AG20443 (cell line): ENCODE measurements at places on chromosomes 16 and 17.

- no peak for DNase-seq
Observed at GRCh38 chr17:68851890-68852289, 103.3 kb downstream of the ABCA8 start.

DNA sequence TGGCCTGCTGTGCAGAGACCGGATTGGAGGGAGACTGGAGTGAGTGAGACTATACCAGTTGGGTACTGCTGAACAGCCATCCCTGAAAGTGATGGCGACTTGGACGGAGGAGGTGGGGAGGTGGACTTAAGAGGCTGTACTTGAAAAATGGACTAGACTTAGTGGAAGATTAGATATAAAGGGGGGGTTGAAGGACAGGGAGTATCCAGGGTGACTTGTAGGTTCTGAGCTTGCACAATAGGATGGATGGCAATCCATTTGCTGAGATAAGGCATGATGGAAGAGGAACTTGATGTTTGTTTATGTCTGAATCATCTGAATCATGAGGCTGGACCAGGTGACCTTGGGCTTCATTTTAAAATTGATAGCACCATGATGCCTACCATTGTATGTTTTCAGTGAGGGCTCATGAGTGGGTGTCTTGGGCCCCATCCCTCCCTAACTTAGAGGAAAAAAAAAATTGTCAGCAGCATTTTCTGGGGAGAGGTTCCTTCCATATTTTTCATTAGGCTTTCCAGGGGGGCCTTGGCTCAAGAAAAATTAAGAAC is 41.2 kb downstream of the PRKCA start:
- DNase-seq: no peak

DNA sequence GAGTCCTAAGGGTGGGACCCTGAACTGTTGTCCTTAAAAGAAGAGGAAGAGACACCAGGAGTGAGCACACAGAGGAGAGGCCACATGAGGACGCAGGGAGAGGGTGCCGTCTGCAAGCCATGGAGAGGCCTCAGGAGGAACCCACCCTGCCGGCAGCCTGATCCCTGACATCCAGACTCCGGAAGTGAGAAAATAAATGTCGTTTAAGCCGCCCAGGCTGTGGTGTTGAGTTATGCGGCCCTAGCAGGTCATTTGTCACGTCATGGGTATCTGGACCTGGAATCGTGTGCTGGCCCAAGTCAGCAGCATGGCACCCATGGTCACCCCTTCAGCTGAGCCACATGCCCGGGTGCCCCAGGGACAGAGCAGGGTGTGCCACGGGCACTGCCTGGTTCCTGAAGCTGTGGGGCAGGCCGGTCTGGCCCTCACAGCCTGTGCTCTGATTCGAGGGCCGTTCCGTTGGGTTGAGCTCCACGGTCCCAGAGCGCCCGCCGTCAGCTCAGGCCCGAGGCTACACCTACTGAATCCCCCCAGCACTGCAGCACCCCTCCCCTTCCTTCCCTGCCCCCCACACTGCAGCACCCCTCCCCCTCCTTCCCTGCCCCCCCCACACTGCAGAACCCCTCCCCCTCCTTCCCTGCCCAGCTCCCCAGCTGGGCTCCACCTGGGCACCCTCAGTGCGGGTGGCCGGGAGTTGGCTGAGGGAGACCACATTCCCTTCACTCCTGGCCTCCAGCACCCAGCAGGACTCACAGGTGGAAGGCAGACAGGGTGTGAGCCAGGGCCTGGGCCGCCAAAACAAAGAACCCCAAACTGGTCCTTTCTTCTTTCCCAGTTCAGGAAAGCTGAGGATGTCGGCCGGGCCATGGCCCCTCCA is 2.7 kb upstream of the CCDC57 start:
- peak; percentile 54 for DNase-seq

DNA sequence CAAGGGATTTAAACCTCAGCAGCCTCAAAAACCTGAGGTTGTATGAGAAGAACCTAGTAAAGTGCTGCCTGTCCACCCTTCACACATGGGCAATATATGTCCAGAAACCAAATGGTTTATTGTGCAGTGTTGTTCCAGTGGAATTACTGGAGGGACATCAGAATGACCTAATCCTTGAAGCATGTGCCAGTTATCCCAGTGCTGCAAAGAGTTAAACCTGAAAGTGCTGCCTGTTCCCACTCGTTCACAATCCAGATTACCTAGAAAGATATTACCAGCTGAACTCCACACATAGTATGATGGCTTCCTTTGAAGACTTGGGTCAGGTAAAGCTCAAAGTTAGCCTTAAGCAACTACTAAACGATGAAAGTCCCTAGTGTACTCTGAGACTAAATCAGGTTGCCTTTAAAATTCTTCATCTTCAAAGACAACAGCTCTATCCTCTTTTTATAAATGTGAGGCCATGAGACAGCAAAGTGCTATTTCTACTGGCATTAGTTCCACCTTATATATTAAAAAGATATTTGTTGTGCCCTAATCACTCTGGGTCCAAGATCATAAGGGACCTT is 133.1 kb downstream of the SNX11 start:
- no peak for DNase-seq

DNA sequence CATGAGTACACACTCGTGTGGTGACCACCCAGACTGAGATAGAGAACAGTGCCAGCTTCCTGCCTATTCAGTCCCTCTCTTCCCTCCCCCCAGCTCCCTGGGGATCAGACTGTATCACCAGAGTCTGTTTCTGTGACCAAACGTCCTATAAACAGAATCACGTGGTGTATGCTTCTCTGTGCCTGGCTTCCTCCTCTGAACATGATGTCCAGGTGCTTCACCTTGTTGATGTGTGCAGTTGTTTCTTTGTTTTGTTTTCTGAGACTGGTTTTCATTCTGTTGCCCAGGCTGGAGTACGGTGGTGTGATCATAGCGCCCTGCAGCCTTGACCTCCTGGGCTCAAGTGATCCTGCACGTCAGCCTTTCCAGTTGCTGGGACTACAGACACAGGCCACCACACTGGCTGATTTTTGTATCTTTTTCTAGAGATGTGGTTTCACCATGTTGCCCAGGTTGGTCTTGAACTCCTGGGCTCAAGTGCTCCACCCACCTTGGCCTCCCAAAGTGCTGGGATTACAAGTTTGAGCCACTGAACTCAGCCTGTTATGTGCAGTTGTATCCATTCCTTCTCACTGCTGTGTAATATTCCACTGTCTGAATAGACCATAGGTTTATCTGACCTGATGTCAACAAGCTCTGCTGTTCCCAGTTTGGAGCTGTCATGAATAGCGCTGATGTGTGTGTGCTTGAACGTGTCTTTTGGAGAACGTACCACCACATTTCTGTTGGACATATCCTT is 28.9 kb upstream of the PRM1 start:
- no peak for DNase-seq

- DNase-seq: no peak
Observed at GRCh38 chr16:64754279-64754678, 367.6 kb downstream of the CDH11 start.

- peak; percentile 64 for DNase-seq
Observed at GRCh38 chr17:56777859-56778258, 55.9 kb downstream of the C17orf67 start.

DNA sequence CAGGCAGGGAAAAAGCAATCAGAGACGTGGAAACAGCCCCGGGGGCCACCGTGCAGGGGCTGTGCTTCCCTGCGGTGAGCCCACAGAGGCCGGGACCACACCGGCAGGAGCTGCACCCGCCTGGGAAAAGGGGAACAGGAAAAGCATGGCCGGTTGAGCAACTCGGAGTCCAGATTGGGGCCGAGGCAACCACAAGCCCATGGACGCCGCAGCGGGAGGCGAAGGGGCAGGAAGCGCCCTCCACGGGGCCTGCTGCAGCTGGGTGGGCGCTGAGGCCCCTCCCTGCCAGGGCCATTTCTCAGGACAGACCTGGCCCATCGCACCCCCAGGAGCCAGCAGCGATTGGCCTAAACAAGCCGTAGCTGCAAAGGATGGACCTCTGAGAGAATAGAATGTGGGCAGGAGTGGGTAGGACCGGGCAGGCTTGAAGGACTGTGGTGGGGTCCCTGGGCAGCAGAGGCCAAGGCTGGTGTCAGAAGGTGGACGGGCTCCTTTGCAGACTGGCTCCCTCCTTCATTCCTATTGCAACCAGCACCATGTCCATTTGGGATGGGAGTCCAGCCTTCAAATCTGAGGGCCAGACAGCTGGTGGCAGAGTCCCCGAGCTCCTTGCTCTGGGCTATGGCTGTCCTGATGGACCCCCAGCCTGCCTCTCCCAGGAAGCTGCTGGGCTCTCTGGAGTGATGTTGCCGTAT is 30.4 kb downstream of the COX4I1 start:
- DNase-seq: no peak

DNA sequence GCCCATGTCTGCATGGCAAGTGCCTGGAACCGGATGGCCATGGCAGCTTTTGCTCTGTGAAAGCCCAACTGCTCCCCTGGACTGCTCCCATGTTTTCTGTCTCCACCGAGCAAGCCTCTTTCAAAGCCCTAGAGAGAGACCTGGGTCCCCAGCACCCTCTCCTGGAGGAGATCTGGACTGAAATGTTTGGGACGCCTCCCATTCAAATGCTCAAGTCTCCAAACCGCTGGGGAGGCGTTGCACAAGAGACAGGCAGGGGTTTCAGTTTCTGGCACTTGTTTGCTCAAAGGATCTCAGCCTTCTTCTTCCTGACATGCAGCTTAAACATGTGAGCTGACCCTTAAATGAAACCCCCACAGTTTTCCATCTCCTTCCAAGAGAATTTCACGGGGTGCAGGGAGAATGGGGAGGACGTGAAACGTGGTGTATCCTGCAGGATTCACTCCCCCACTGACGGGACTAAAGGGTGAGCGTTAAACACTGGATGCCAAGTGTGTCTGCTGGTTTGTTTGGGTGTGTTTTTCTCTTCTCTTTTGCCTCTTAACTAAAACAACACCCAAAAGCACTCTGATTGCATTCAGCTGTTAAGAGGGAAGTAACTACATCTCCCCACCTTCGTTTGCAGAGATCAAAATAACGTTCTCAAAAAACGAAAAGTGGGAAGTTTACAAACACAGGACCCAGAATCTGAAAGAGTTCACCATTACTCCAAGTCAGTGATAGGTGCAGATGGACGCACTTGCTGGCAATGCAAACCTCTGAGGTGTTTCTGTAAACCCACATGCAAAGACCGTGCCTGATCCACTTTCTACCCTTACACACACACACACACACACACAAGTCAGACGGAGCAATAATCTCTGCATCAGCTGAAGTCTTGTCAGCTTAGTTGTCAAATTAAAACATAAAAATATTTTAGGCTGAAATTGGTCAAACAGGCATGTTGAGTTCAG is 256.9 kb downstream of the C16orf95 start:
- DNase-seq: no peak

DNA sequence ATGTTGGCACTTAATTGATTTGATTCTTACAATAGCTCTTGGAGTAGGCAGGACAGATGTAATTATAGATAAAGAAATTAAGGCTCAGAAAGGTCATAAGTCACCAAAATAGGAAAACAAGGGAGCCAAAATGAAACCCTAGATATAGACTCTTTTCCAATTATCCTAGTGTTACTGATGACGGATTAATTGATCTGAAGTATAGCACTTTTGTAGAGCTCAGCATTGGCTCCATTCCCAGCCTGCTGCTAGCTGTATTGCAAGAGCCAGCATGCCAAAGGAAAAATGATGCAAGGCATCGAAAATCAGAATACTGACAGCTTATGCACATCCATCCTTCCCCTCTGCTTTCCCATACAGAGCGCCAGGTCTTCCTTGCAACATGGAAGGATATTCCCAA is 21.6 kb upstream of the RASL10B start:
- no peak for DNase-seq

DNA sequence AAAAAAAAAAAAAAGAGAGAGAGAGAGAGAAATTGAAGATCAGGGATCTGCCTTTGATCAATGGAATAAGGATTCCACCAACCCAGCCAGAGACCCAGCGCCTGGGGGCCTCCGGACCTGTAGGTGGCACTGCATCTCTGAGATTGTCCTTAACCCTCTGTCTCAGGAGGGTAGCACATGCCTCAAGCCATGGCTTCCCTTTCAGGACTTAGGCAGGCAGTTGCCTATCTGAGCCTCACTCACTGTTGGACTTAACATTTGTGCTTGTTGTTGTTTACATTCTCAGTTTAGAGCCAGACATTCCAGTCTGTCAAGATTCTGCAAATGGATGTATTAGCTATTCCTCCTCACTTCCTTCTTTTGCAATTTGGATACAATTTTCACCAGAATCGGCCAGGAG is 5.1 kb upstream of the SCNN1B start:
- DNase-seq: no peak

DNA sequence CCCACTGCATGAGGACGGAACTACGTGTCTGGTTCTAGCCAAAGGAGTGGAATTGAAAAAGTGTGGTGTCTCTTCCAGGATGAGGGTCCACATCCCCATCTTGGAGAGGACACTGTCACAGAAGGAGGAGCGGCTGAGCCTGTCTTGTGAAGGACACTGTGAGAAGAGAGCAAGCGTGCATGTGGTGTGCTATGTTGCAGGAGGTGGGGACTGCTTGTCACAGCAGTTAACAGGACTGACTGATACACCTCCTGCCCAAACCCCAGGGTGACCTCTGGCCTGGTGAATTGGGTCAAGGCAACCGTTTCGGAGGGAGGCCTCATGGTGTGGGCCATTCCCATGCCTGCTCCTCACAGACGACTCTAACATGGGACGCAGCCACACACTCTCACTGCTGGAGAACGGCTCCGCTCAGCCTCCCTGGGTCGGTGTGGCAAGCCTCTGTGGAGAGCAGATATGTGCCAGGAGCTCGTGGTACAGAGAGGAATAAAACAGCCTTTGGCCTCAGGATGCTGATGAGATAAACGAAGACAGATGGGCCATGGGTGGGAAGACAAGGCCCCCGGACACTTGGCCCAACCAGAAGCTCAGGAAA is 56.4 kb upstream of the RBFOX3 start:
- no peak for DNase-seq

DNA sequence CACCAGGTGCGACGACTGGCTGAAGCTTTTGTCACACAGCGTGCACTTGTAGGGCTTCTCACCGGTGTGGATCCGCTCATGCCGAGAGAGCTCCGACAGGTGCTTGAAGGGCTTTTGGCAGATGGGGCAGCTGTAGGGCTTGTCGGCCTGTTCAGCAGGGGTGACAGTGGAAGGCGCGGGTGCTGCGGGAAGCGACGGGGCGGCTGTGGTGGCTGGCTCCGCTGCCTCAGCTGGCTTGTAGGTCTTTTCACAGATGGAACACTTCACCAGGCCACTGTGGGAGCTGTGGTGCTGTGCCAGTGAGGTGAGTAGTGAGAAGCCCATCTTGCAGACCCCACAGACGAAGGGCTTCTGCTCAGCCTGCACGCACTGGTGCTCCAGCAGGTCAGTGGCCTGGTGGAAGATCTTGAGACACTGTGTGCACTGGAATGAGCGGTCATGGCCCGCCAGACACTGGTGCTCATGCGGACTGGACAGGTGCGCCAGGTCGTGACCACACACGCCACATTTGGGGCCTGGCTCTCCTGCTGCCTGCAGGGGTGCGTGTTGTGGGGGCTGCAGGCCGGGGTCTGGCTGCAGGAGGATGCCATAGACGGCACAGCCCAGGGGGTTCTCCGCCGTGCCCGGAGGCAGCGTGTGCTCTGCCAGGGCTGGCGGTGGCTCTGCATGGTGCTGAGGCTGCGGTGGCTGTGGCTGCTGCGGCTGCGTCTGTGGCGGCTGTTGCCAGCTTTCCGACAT is 2.8 kb downstream of the ZNF319 start:
- no peak for DNase-seq

- no peak for DNase-seq
Observed at GRCh38 chr17:76467809-76468633, 618 bp downstream of the AANAT start.

GRCh38 chr16:71927383-71927782 is 32.1 kb downstream of the IST1 start:
- DNase-seq: peak; percentile 76

- peak; percentile 93 for DNase-seq
Observed at GRCh38 chr17:5516060-5516792, 29.9 kb downstream of the MIS12 start.

GRCh38 chr17:38922538-38923297 is 2.7 kb upstream of the LASP1NB start:
- peak; percentile 56 for DNase-seq

GRCh38 chr17:9247401-9247938 is 226.2 kb downstream of the NTN1 start:
- no peak for DNase-seq
